ENCODE measurements at places on chromosomes 2 and 18.
A peak's percentile ranks its signal among the peaks of the same experiment; 100 is the strongest.

- no peak for DNase-seq
Measured at GRCh38 chr2:226308986-226309385, 490.6 kb downstream of the IRS1 start.

DNA sequence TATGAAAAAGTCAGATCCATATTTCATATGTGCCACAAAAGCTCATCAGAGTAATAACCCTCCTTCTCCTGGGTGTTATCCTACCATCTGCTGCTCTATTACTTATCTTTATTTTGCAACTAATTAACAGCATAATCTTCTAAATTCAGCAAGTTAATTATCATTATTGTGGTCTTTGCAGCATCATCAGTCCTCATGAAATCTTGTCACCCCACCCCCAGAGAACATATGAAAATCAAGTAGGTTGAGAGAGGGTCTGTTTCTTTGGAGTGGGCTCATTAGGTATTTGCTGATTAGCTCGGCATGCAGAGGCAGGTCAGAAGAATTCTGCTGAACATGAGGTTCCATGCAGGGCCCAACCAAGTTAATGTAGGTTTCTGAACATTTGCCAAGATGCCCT is 64.8 kb downstream of the ATF2 start:
- no peak for DNase-seq

- no peak for DNase-seq
Measured at GRCh38 chr2:192535956-192536921, 341.5 kb upstream of the TMEFF2 start.

GRCh38 chr2:186274936-186275575 is 211.0 kb upstream of the ZC3H15 start:
- DNase-seq, result no peak

GRCh38 chr18:59002974-59003594 is 136.6 kb upstream of the SEC11C start:
- no peak for DNase-seq

DNA sequence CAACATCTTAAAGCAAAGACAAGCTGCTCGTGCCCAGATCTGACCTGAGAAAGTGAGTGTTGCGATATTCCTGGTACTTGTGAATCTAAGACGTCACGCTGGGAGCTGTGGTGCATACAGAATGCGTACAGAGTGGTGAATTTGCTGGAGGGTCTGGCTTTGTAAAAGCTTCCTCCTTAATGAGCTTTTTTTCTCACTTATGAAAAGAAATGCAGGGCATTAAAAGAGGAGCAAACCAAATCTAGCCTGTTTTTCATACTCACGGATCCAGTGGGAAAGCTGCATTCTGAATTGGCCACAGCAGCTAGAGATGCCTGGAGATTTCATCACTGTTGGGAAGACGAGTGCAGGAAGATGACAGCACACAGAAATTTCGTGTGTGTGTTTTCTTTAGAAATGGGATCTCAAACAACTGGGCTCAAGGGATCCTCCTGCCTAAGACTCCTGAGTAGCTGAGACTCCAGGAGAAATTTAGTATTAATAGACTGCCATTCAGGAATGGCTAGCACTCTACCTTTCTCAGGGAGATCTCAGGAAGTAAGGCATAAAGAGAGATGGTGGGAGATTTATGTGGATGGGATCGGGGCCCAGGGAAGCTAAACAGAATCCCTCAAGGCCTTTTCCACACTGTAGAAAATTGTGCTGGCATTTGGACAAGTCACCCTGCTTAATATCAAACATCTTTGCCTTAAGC is 181.3 kb downstream of the ALPK2 start:
- DNase-seq, result no peak

DNA sequence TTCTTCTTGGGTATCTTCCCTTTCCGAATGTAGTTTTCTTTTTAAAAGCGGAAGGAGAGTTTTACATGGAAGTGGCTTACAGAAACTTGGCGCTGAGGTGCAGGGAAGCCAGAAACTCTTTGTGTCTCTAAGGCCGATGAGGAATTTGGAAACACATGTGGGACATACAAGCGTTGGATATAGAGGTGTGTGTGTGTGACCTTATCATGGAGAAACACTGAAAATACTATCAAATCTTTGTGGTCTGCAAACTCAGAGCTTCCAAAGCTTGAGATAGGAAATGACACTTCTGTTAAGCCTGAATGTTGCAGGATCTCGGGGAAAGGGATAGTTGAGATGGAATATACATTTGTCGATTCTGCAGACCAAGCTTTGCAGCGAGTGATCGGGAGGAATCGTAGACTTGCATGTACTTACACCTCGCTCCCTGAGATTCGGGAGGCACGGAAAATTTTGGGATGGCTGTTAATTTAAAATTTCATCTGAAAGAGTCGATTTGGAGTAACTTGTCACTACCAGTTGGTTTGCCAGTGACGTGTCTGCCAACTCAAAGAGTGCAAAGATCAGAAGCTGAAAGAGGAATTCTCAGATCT is 1.0 kb downstream of the NAB1 start:
- no peak for DNase-seq

DNA sequence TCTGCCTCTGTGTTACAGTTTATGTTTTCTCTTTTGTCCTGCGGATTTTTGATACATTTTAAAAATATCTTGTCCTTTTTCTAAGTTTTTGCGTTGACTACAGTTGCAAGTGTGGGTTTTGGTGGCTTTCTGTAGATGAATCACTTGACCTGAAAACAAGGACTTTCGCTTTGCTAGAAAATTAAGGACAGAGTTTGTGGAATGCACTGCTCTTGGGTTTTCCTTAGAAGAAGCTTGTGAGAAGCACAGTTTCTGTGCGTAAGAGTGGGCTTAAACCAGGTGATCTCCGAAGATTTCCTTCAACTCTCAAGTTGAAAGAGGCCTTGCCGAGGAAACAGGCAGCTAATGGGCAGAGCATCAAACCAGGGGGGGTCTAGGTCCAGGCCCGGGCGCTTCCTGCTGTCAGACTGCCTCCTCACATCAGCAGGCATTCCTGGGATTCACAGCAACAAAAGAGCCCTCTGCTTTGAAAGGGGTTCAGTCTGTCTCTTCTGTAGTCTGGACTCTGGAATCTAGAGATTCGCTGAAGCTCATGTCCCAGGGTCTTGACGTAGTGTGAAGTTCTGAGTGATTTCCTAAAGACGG is 17.3 kb downstream of the NCK2 start:
- DNase-seq, result no peak

DNA sequence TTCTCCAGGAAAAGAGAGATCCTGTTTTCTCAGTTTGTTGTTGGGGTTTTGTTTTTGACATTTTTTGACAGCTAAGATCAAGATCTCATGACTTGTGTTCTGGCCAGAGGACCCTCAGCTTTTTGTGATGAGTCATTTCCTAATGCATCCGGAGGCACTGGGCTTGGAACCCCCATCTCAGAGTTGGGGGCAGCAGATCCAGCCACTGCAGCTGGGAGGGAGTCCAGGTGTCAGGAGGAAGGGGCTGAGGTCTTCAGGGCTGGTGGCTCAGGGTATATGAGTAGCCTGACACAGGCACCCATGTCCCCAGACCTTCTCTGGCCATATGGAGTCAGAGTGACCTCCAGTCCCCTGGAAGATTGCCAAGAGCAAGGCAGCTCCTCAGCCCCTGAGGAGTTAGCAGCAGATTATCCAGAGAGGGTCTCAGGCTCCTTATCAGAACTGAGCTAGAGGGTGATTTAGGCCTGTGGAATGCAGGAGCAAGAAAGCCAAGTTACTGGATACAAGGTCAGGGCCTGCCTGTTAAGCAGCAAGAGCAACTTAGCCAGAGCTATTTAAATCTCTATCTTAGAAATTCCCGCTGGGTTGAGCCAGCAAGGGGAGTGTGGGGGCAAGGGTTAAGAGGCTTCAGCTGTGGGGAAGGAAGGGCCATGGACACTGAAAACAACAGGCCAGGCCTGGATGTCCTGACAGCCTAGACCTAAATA is 62.4 kb downstream of the TANC1 start:
- no peak for DNase-seq

DNA sequence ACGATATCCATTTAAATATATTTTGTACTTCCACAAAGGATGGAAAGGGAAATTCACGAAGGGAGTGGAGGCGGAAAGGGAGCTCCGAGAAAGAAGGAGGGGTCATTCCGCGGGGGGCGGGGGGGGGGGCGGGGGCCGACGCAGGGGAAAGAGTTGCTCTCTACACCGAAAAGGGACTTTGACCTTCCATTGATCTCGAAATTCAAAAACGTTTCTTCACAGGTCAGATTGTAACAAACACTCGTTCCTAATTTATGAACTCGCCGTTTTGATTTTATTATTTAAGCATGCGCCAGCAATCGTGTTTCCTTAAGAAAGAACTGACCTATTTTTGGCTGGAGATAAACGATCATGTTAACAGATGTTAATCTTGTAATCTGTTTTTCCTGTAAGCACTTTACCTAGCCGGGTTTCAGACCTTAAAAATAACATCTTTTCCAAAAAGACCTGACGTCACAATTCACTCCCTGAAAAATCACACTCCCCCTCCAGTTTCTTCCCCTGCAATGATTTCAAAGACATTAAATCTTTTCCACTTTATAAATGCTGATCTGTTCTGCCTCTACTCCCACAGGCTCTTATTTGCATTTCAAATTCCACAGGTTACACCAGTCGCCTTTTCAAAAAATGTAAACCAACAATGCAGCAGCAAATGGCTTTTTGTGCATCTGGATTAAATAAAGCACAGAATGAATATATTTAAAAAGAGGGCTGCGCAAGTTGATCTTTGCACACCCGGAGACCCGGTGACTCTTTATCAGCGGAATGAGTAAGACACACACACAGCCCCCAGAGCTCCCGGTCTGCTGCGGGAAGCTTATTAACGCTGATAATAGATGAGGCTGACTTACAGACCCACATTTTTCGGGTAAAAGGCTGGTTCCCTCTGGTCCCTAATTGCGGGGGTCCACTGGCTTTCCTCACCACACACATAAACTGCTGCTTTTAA is 1.6 kb downstream of the ZNF516 start:
- DNase-seq, result no peak

DNA sequence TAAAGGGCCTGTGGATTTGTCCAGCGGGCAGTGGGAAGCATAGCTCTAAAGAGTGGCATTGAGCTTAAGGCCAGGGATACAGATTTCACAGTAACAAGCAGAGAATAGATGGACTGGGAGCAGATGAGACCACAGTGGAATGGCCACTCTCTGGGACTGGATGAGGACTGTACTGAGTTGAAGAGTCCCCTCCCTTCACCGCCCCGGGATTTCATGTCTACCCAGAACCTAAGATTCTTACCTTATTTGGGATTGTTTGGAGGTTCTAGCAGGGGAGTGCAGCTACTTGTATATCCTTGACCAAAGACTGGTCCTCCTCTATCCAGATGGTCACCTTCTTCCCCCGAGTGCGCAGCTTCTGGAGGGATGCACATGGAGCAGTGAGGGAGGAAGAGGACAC is 28.0 kb upstream of the EFEMP1 start:
- no peak for DNase-seq

GRCh38 chr2:177265824-177266817 is 1.6 kb upstream of the NFE2L2 start:
- no peak for DNase-seq

DNA sequence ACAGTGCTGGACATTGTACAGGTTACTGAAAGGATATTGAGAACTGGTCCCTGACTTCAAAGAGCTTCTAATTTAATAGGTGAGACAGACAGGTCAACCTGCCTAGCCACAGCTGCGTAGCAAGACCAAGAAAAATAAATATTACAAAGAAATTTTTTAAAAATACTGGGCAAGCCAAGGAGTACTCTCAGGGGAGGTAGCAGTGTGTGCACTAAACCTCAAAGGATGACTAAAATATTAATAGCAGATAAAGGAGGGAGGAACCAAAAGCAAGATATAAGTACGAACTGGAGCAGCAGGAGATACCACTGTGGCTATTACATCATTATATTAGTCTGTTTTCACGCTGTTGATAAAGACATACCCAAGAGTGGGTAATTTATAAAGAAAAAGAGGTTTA is 14.9 kb downstream of the SCG2 start:
- no peak for DNase-seq

DNA sequence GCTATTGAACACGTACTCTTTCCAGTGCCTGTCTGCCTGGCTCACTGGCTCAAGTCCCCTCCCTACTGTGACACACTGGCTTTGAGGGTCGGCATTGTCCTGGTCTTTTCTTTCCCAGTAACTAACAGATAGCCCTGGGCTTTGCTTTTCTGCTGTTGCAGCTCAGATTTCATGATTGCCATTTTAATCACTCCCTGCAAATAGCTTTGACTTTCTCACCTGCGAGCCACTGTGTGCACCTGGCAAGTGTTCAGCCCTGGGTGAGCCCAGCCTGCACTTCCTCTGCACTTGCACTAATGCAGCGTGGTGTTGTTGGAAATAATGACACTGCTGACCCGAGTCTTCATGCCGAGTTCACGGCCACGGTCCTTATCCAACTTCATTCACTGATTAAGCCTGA is 52.9 kb downstream of the DCDC2C start:
- DNase-seq, result no peak

- DNase-seq, result no peak
Measured at GRCh38 chr18:59143441-59143840, 3.8 kb downstream of the SEC11C start.

GRCh38 chr2:39216346-39217191 is 27.2 kb downstream of the CDKL4 start:
- DNase-seq, result peak; percentile 26

- no peak for DNase-seq
Measured at GRCh38 chr2:105487142-105488069, 88.6 kb upstream of the FHL2 start.

GRCh38 chr2:147628971-147629421 is 215.8 kb upstream of the ACVR2A start:
- no peak for DNase-seq

- no peak for DNase-seq
Measured at GRCh38 chr18:77005651-77006195, 126.9 kb downstream of the MBP start.

DNA sequence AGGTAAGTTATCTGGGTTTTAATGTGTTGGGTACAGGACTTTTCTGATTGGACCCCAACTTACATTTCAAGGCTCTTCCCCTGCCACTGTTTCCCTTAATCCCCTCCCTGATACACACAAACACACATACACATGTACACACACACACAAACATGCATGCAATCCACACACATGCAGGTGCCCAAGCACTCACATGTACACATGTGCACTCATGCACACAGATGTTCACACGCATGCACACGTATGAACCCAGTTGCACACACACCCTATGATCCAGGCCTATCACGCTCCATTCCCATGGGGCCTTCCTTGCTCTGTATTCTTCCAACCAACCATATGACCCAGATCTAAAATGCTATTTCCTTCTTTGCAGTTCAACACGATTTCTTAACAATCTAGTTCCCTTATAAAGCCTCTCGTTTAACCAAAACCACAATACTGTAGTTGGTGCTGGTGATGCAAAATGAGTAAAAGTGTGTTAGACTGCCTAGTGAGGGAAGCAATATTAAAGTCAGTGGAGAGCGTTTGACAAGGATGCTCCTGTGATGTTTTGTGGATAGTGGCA is 11.1 kb downstream of the SERPINB8 start:
- DNase-seq, result no peak

GRCh38 chr2:10240911-10241610 is 61.6 kb upstream of the HPCAL1 start:
- DNase-seq, result no peak
